ENCODE measurements at places on chromosomes 12 and 14. TPM values are rescaled to one million over a fixed set of nuclear protein-coding genes. Genes with fewer than 3 reads are reported as not detected.

DNA sequence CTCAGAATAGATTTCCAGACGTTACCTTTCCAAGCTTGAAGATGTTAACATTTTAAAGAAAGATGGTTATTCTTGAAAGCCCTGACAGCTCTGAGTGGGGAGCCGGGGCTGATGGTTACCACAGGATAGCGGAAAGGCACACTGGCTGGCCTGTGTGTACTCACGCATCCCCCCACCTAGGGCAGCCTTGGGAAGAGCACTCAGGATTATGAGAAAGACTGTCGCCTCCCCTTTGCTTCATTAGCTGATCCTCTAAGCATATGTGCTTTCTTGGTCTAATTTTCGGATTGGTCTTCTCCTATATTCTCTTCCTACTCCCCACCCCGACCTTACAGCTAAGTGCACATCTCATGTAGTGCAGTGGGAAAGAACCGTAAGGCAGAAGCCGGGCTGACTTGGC lies 20.7 kb downstream of the NTF3 start:
- no peak overlapping the region for H3K4me3 ChIP-seq
- H3K36me3 ChIP-seq, result no peaks in the 10 kb centered on the region
- H3K27me3 ChIP-seq, result no peaks in the 10 kb centered on the region
- no peaks in the 10 kb centered on the region for H3K4me1 ChIP-seq

DNA sequence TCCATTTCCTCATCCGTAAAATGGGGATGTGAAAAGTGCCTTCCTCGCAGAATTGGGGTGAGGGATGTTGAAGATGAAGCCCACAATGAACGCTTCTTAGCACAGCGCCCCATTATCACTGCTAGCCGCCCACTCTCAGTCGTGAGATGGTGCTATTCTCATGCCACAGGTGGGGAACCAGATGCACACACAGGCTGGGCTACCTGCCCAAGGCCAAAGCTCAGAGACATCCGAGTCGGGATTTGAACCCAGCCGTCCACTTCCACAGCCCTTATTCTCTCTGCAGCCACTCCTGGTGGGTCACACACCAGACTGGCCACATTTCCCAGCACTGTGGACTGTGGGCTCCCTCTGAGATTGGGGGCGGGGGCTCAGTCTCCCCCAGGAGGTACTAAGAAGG lies 55.8 kb downstream of the BCL11B start:
- H3K4me1 ChIP-seq, result no peaks in the 10 kb centered on the region
- no peak overlapping the region for H3K4me3 ChIP-seq
- H3K36me3 ChIP-seq, result no peaks in the 10 kb centered on the region
- DNase-seq, result no peak
- no peak overlapping the region for H3K27ac ChIP-seq
- H3K27me3 ChIP-seq, result no peaks in the 10 kb centered on the region

GRCh38 chr14:79840103-79840502 lies 371.2 kb downstream of the DIO2 start:
- no peak overlapping the region for H3K27ac ChIP-seq
- no peaks in the 10 kb centered on the region for H3K4me1 ChIP-seq
- H3K27me3 ChIP-seq, result no peaks in the 10 kb centered on the region
- DNase-seq, result no peak
- H3K4me3 ChIP-seq, result no peak overlapping the region
- H3K36me3 ChIP-seq, result no peaks in the 10 kb centered on the region

DNA sequence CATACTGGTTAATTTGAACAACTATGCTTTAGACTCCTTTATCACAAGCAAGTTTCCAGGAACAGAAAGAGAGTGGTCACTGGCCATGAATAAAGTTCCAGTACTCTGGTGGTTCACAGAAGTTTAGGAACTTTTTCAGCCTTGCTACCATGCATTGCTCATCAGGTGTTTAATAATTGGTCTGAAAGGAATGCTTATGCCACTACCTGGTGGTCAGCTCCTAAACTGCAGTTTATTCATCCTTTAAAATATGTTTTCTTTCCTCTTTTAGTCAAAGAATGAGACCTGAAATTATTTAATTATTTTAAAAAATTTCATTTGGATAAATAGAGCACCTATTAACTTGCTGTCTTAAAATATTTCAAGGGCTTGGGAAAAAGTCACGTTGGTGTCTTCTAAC lies 260.1 kb upstream of the OR4E1 start:
- H3K27ac ChIP-seq, result no peak overlapping the region
- no peaks in the 10 kb centered on the region for H3K27me3 ChIP-seq
- no peak for DNase-seq
- no peaks in the 10 kb centered on the region for H3K4me1 ChIP-seq
- H3K36me3 ChIP-seq, result no peaks in the 10 kb centered on the region

DNA sequence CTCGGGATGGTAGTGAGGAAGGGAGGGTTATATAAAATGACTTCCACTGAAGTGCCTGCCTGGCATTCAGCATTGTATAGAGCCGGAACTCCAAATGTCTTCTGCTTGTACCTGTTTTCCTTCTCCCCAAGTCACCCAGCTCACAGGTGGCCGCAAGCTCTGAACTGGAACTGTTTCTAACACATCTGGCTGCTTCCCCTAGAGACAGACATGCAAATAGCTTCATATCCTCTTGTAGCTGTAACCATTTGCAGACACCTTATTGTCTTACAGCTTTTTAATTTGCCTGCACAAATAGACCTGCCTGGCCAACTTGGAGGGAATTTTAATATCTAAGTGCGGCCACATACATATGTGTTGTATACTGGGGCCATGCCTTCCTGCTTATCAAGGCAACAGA lies 126.0 kb downstream of the CHST11 start:
- H3K4me1 ChIP-seq, result no peaks in the 10 kb centered on the region
- H3K27ac ChIP-seq, result no peak overlapping the region
- no peaks in the 10 kb centered on the region for H3K27me3 ChIP-seq
- H3K36me3 ChIP-seq, result no peaks in the 10 kb centered on the region

DNA sequence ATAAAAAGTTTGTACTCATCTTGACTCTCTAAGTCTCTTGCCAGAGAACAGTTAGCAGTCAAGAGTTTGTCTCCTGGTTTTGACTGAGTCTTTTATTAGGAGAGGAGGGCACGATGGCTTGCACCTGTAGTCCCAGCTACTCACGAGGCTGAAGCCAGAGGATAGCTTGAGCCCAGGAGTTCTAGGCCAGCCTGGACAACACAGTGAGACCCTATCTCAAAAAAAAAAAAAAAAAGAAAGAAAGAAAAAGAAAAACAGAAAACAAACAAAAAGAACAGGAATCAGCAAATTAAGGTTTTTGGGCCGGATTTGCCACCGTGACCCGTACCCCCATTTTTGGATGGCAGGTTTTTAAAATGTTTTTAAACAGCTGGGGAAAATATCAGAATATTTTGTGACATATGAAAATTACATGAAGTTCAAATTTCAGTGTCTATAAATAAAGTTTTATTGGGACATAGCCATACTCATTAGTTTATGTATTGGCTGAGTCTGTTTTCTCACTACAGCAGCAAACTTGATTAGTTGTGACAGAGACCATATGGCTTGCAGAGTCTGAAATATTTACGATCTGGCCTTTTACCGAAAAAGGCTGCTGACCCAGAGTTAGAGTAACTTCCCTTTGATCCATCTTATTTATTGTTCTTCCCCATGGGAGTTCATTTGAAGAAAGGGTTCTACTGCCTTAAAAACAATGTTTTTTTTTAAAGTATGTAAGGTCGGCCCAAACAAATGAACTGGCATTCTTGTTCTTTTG lies 31.2 kb downstream of the VEZT start:
- no peak for DNase-seq
- no peaks in the 10 kb centered on the region for H3K27me3 ChIP-seq
- H3K4me1 ChIP-seq, result no peaks in the 10 kb centered on the region

GRCh38 chr14:101194373-101195308 lies 291.1 kb upstream of the RTL1 start:
- no peaks in the 10 kb centered on the region for H3K36me3 ChIP-seq
- no peak overlapping the region for H3K27ac ChIP-seq
- H3K27me3 ChIP-seq, result peaks cover 3% of the 10 kb centered on the region
- no peaks in the 10 kb centered on the region for H3K4me1 ChIP-seq
- no peak overlapping the region for H3K4me3 ChIP-seq
- DNase-seq, result no peak

GRCh38 chr14:104421892-104422828 lies 157.4 kb upstream of the C14orf180 start:
- H3K4me3 ChIP-seq, result no peak overlapping the region
- no peak for DNase-seq
- no peaks in the 10 kb centered on the region for H3K27me3 ChIP-seq
- no peak overlapping the region for H3K27ac ChIP-seq
- H3K36me3 ChIP-seq, result no peaks in the 10 kb centered on the region
- H3K4me1 ChIP-seq, result no peaks in the 10 kb centered on the region

DNA sequence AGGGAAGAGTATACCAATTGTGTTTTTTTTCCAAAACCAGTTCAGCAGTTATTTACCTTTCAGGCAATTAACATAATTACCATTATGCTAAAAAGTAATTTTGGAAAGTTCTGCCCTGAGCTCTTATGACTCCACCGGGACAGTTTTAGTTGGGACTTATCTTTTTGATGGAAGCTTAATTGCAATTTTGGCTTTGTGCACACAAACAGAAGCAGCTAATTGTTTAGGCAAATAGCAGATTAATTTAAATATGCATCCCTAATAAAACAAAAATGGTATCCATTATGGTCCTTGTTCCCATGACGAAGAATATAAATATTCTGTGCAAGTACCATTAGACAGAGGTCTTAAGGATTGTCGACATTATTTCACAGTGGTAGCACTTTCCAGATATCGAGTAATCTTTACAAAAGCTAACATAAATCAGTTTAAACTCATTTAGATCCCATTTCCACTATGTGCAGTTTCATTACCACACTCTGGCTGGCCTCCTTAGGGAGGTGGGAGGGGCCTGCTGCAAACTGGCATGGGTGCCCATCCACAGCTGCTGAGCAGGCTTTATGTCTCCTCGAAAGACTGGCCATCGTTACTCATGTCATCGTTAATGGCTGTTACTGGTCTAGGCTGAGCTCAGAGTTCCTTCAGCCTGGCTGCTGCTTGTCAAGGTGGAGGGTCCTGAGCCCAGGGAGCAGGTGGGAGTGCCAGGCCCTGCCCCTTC lies 68.2 kb downstream of the FBXW8 start:
- H3K27ac ChIP-seq, result no peak overlapping the region
- no peaks in the 10 kb centered on the region for H3K36me3 ChIP-seq
- H3K27me3 ChIP-seq, result no peaks in the 10 kb centered on the region

DNA sequence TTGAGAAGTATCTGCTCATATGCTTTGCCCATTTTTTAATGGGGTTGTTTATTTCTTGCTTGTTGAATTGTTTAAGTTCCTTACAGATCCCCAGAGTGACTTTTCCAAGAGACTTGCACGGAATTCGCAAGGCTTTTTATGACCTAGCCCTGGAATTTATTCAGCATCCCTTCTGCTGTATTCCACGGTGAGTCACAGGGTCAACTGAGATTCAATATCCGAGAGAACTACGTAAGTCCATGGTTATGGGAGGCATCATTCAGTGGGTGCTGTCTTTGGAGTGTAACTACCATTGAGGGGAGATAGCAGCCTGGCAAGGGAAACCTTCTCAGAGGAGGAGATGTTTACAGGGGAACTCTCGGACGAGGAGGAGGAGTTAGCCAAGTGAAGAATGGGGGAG lies 20.9 kb upstream of the GPRC5A start:
- H3K27ac ChIP-seq, result no peak overlapping the region
- H3K4me1 ChIP-seq, result no peaks in the 10 kb centered on the region
- H3K27me3 ChIP-seq, result no peaks in the 10 kb centered on the region
- DNase-seq, result no peak
- no peak overlapping the region for H3K4me3 ChIP-seq

DNA sequence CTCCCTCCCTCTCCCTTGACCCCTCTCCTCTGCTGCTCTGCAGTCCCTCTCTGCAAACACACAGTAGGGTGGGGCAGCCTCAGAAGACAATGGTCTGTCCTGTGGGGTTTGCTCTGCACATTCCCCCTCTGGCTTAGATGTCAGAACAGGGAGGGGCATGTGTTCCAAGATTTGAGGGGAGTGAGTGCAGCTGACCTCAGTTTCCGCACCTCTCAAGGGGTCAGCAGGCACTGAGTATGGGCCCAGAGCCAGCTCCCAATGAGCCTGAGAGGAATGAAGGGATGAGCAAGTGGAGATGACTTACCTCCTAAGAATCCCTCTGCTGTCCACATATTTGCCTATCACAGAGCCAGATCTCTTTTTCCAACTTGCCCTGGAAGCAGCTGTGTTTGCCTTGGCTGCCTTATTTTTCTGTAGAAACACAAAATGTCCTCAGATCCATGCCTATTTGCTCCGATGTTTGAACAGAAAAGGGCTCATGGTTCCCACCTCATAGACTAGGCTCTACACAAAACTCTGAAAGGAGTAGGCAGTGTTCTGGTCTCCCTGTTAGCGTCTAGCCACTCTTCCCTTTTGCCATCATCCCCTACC lies 111.4 kb downstream of the CRACR2A start:
- DNase-seq, result no peak
- H3K4me1 ChIP-seq, result no peaks in the 10 kb centered on the region
- H3K27me3 ChIP-seq, result no peaks in the 10 kb centered on the region
- no peak overlapping the region for H3K27ac ChIP-seq

GRCh38 chr14:21308479-21309237 lies 28.8 kb downstream of the RPGRIP1 start:
- H3K27ac ChIP-seq, result peak overlapping the region; percentile 85
- peak; percentile 95 for DNase-seq
- peak overlapping the region; percentile 44 for H3K4me3 ChIP-seq
- H3K27me3 ChIP-seq, result no peaks in the 10 kb centered on the region
- no peaks in the 10 kb centered on the region for H3K36me3 ChIP-seq

The TAS2R8 gene
- total RNA-seq, result 0.48 TPM

The C14orf132 gene
- total RNA-seq, result 6.6 TPM

The BIN2 gene
- total RNA-seq, result 7.6 TPM

The FGD4 gene
- total RNA-seq, result 50.5 TPM

The CIPC gene
- total RNA-seq, result 40.6 TPM

All from breast epithelium (tissue), 4 donors.